AG04449 (cell line): ENCODE measurements at places on chromosomes 13 and 19.

DNA sequence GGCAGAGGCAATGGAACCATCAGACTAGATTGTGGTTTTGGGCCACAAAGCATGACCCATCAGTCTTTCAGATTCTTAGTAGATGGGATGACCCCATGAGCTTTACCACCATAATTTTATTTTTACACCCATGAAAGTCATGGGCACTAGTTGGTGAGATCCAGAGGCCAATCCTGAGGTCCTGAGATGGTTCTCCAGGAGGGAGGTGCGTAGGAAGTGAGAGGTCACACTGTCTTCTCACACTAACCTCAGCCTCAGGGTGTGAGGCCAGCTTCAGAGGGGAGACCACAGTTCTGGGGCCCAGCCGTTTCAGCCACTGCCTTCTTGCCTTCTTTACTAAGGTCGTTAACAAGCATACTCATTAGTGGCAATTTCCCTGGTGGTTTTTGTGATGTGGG is 106.4 kb downstream of the AKAP11 start:
- no peak for DNase-seq

DNA sequence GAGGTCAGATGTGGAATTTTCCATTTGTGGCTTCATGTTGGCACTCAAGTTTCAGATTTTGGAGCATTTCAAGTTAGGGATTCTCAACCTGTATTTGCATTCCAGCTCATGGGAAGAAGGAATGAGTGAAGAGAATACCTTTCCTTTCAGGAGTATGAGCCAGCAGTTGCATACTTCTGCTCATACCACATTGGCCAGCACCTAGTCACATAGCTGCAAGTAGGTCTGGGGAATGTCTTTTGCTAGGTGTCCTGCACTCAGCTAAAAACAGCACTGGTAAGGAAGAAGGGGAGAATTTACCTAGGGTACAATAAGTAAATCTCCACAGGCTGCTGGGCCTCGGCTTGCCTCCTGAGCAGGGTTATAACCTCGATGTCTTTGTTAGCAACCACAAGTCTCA is 24.6 kb upstream of the ATP8A2 start:
- no peak for DNase-seq

DNA sequence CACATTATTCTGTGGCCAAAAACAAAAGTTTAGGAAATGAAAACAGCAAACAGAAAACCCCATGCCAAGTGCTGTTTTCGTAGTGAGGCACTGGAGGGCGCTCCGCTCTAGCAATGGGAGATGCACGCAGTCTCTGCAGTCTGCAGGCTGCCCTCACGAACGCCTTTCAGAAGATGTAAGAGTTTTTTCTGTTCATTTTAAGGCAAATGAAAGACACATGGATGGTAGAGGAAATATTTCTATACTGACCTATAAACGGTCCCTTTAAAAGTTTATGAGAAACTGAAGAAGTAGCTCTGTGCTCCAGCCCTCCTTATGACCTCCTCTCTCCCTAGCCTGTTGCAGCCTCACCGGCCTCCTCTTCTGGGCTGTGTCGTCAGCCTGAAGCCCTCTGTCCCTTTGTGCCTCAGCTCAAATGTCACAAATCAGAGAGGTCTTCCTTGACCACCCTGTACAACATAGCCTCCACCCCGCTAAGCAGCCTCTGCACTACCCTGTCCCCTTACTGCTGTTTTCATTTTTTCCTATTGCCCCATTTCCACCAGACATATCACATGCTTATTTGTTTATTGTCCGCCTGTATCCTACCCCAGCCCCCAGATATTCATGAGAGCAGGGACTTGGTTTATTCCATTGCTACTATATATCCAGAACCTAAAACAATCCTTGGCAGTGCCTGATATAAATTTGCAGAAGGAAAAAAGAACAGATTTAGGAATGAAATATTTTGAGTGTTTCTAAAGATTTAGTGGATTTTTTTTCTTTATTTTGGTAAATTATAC is 116.4 kb downstream of the TM9SF2 start:
- DNase-seq = no peak

DNA sequence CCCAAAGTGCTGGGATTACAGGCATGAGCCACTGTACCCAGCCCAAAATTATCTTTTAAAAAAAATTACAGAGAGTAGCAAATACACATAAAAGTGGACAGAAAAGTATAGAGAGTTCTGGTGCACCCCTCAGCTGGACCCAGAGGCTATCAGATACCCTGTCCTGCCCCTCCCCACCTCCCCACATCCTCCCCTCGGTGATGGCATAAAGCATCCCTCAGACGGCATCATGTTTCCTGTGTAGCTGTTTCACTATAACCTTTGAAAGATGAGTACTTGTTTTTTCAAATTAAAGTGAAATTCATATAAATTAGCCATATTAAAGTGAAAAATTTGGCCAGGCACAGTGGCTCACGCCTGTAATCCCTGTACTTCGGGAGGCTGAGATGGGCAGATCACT is 20.1 kb downstream of the SLC27A1 start:
- no peak for DNase-seq

DNA sequence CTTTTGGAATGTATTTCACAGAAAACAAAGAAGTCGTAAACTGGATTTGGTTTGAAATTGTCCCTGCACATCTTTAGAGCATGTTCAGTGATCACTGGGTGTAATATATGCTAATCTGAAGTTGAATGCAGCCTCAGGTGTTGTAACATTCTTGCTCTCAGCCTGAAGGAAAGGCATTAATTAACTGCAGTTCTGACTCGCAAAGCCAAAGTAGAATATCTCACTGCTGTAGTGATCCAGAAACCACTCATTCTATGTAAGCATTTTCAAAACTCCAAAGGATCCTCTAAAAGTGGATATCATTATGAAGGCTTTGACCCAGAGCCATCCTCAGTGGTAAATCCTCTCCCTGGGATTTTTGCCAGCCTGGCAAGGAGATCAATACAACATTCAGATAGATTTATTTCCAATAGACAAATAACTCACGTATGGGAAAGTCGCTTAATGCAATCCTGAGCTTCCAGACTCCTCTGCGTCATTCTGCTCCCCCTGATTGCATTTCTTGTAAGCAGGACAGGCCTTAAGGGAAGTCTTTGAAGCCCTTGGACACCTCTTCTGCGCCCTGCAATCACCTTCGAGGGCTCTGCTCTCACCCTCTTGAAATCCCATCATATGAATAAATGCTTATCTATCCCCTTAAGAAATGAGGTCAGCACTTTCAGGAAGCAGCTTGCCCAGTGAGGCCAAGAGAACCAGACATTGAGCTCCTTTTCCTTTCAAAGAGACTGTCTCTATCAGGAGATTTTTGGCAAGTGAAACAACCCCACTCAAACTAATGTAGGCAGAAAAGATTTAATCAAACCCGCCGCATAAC is 301.7 kb upstream of the NBEA start:
- no peak for DNase-seq

DNA sequence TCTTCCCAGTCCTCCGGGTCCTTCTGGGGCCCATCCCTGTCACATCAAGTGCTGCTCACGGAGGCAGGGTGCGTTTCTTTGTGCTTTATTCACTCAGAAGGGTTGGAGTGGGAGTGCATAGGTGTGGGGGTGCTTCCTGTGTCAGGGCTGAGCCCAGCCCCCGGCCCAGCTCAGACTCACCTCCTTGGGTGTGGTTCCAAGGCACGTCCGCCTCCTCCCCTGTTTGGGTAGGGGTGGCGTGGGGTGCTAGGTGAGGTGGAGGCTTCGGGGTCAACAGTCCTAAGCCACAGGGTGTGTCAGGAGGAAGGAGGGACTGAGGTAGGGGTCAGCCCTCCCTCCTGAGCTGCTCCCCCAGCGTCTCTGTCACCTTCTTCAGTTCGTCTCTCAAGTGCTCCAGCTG is 3.1 kb downstream of the CCER2 start:
- no peak for DNase-seq

DNA sequence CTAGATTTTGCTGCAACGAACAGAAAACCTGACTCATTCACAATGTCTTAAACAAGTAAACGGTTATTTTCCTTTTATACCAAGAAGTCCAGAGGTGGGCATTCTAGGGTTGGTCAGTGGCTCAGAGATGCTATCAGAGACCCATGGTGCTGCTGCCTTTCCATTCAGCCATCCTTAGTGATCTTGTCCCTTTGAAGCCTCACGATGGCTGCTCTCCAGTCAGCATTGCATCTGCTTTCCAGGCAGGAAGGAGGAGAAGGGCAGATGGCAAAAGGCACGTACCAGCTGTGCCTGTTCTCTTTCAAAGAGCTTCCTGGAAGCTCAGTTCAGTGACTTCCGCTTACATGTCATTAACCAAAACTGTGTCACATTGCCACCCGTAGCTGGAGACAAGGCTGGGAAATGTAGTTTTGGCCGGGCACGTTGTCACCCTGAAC is 30.1 kb downstream of the WDFY2 start:
- DNase-seq = no peak

DNA sequence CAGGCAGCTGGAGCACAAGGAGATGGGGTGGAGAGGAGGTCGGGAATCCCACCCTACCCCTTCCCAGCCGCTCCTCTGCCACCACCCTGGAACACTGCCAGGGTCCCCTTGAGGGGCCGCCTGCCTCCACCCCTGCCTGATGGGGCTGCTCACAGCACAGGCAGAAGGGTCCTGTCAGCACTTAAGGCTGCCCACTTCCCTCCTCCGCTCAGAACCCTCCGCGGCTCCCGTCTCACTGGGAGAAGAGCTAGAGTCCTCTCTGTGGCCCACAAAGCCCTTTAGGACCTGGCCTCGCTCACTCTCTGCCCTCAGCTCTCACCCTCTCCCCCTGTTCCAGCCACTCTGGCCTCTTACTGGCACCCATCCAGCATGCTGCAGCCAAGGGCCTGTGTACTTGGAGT is 3.4 kb upstream of the POLD1 start:
- no peak for DNase-seq

DNA sequence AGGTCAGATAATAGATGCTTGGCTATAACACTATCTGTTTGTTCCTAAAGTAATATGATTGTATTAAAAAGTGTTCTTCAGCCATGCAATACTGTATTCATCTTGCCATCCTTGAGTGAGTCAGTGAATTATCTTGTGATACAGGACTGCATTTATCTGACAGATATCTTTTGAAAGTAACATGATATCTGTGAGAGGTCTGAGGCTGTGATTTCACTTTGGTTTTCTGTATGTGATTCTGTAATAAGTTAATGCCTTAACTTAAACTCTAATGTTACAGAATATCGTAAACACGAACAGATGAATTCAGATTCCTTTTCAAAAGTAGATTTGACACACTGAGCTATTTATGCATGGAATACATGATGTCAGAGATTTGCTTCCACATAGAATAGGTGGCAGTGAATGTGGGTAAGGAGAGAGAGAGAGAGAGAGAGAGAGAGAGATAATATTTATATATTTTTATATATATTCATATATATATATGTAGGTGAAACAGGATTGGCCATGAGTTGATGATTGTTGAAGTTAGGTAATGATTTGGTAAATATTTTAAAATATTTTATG is 97.9 kb upstream of the RNF113B start:
- DNase-seq = no peak

DNA sequence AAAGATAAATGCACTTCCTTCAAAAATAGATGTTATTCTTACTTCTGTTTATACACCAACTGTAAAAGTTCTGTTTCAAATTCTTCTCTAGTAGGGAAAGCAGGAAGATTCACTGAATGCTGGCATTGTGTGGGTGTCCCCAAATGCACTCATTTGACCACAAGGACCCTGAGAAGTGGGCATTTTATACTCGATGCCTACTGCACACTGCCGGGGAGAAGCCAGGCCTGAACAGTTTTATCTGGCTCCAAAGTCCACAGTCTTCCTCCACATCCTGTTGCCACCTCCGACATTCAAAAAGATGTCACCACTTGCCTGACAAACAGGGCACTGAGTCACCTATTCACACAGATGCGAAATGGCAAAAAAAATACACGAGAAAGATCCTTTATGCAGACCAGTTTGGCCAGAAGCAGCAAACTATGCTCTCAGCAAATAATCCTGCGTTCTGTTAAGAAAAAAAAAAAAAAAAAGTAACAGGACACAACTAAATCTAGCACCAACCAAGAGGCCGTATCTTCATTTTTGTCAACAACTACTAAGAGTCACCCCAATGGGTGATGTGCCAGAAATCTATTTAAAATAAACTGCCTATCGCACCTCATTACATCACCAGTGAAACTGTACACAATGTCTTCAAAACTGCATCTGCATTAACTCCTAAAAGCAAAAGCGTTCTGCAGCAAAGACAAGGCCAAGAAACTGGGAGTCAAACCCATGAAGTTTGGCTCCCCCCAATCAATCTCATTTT is 6.2 kb downstream of the ZC3H4 start:
- no peak for DNase-seq

GRCh38 chr13:30934803-30935202 is 2.3 kb downstream of the TEX26 start:
- DNase-seq = no peak

- DNase-seq = no peak
Measured at GRCh38 chr19:39436350-39436716, 584 bp upstream of the RPS16 start.

- no peak for DNase-seq
Measured at GRCh38 chr13:64791373-64791772, 2438.8 kb downstream of the PCDH9 start.

DNA sequence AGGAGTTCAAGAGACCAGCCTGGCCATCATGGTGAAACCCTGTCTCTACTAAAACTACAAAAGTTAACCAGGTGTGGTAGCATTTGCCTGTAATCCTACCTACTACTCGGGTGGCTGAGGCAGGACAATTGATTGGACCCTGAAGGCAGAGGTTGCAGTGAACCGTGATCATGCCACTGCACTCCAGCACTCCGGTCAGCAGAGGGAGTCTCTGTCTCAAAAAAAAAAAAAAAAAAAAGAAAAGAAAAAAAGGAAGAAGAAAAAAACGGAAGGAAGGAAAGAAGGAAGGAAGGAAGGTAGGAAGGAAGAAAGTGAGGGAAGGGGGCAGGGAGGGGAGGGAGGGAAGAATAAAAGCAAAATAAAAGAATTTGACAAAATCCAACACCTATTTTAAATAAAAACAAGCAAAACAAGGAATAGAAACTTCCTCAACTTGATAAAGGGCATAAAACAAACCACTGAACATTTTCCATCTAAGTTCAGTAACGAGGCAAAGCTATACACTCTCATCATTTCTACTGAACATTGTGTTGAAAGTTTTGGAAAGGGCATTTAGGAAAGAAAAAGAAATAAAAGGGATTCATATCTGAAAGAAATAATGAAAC is 411.6 kb upstream of the SLITRK5 start:
- DNase-seq = no peak

- no peak for DNase-seq
Measured at GRCh38 chr19:18729933-18730530, 46.6 kb downstream of the CRTC1 start.

DNA sequence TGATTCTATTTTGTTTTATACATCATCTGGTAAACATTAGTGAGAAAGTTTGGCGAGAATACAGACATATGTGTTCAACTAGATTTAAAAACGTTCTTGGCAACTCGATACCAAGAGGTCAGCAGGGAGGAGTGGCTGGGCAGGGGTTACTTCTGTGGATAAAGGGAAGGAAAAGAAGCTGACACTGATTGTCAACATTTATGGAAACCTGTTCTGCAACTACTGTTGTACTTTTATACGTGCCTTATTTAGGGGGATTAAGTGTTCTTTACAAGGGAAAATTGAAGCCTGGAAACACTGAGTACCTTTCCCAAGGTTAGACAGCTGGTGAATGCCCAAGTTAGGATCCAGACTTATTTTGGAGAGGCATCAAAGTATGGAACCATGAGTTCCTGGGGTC is 65.0 kb downstream of the MTUS2 start:
- DNase-seq = no peak
